ENCODE measurements at places on chromosomes 6 and 20.

GRCh38 chr6:73898599-73898998 is 202.6 kb downstream of the CD109 start:
- DNase-seq: no peak

- DNase-seq: no peak
These were observed 128.8 kb downstream of the SOBP start for GRCh38 chr6:107618672-107619071.

DNA sequence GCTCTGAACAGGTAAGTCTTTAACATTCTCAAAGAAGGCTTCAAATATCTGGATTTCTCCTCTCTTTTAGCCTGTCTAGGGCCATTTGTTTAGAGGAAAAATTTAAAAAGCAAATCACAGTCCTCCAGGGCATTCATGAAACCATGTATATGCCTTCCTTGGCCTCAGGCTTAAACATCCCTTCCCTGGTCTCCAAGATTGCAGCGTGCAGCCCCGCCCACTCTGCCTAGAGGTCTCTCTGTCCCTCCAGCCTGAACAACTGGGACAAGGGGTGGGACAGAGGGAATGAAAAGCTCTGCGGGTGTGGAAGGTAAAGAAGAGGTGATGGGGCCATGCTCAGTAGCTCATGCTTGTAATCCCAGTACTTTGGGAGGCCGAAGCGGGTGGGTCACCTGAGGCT is 9.8 kb upstream of the CBFA2T2 start:
- no peak for DNase-seq

GRCh38 chr6:31585491-31585890 is 586 bp upstream of the LST1 start:
- no peak for DNase-seq

DNA sequence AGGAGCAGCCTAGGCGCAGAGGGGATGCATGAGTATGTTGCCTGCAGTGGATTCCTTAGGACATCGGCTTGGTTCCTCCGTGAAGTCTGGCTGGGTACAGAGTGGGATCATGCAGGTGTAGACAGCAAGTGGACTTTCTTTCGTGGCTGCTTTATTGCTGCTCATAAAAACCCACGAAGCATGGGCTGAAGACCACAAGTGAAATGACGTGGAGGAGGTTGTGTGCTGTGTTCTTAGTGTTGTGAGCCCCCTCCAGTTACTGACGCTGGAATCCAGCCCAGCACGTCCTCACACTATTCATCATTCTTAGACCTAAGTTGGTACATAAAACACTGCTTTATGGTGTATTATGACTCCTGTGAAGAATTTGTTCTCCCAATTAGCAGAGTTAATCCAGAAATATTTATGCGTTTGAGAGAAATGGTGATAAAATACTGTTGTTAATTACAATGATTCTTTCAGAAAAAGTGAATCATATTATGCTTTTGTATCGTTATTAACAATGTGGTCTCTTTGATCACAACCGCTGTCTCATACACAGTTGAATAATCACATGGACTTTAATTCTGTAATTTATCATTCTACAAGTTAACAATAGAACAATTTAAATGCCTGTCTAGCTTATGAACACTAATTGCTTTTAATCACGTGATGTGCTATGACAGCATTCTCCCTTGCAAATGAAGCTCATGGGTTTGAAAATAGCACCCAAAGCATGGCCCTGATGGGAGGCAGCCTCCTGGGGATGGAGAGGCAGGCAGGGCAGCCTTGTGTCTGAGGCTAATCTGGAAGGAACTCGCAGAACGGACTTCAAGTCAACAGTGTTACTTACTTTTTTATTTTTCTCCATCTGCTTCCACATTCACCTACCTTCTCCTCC is 233.9 kb upstream of the SYNDIG1 start:
- DNase-seq: no peak

GRCh38 chr20:39909447-39909846 is 779.6 kb downstream of the MAFB start:
- DNase-seq: no peak

Measured in HS-27A (cell line).